ENCODE measurements at places on chromosomes 5 and 9.

GRCh38 chr9:86979657-86980056 lies 32.4 kb upstream of the GAS1 start:
- DNase-seq = no peak

GRCh38 chr5:157543825-157544622 lies 31.6 kb downstream of the ADAM19 start:
- no peak for DNase-seq

- no peak for DNase-seq
Measured at GRCh38 chr5:2658881-2659470, 92.5 kb downstream of the IRX2 start.

GRCh38 chr5:19042106-19042505 lies 945.9 kb downstream of the CDH18 start:
- DNase-seq = no peak

DNA sequence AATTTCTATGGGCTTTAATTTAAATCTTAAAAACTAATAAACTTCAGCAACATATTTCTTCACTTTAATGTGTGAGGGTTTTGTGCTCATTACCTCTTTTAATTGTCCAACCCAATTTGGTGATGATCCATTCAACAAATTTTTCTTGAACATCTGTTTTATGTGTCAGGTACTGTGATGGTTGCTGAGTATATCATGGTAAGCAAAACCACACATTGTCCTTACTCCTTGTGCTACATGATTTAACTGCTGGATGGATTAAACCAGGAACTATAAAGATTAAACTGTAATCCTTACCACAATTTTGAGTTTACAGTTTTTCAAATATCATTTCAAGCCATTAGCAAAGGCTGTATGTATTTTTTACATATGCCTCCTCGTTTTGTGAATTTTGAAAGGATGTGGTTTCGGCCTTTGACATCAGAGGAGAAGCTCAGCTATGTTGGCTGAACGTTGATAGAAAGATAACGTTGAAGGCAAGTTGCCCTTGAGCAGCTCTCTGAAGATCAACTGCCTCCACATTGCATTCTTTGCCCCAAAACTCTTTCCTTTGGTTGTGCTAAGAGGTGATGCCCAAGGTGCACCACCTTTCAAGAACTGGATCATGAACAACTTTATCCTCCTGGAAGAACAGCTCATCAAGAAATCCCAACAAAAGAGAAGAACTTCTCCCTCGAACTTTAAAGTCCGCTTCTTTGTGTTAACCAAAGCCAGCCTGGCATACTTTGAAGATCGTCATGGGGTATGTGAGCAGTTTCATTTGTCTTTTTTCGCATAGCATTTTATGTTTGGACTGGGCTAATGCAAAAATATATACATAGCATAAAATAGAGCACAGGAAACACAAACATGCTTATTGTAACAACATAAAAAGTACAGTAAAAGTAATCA lies at the start of gene ITK:
Gene ITK (plus strand): TSS at position 467 of the 891 bp plus-strand sequence. CDS start 138 bp downstream, at position 605.
- no peak for DNase-seq

GRCh38 chr9:108083160-108083750 lies 593.7 kb upstream of the KLF4 start:
- DNase-seq = no peak

GRCh38 chr9:103789686-103790085 lies 304.4 kb upstream of the SMC2 start:
- no peak for DNase-seq

GRCh38 chr5:149675610-149676201 lies 54.4 kb upstream of the PPARGC1B start:
- DNase-seq = no peak

DNA sequence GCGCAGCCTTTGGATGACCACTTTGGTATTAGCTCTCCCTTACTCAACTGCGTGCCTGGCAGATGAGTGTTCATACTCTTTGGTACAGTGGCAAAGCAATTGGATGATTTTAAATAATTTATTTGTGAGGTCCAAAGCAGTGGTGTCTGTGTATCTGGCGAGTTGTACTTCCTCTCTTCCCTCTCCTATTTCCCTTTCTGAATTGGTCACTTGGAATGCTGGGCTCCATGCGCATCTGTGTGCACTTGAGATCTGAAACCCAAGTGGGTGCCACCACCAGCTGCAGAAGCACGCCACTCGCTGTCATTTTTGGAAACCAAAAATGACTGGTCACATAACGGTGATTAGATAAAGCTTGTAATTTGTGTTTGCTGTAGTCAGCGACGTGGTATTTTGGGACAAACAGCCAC lies 386.0 kb upstream of the KLF4 start:
- DNase-seq = no peak

DNA sequence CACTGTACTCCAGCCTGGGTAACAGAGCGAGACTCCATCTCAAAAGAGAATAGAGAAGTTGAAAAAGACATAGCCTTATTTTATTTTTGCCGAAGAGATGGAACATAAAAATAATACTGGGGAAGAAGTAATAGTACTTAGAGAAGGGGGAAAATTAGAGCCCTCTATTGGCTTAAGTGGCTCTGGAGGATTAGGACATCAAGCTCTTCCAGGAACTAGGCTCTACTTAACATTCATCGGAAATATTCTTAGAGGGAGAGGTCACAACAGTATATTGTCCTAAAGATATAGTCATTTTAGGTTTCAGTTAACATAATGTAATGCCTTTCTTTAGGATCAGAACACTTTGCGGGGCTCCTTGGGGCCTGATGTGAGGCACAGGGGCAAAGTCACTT lies 86.0 kb upstream of the PLPP1 start:
- DNase-seq = no peak

- DNase-seq = no peak
Measured at GRCh38 chr5:103256178-103256577, 2.4 kb upstream of the MACIR start.

- DNase-seq = no peak
Measured at GRCh38 chr5:68565427-68565826, 349.9 kb downstream of the PIK3R1 start.

Data from stimulated activated CD4-positive, alpha-beta T cell treated with anti-CD3 and anti-CD28 coated beads, TNF-alpha, amount 100 ng/mL, for 1 hour (primary cell).